ENCODE measurements at places on chromosomes 12 and 14. TPM values are rescaled to one million over a fixed set of nuclear protein-coding genes. Genes with fewer than 3 reads are reported as not detected.

DNA sequence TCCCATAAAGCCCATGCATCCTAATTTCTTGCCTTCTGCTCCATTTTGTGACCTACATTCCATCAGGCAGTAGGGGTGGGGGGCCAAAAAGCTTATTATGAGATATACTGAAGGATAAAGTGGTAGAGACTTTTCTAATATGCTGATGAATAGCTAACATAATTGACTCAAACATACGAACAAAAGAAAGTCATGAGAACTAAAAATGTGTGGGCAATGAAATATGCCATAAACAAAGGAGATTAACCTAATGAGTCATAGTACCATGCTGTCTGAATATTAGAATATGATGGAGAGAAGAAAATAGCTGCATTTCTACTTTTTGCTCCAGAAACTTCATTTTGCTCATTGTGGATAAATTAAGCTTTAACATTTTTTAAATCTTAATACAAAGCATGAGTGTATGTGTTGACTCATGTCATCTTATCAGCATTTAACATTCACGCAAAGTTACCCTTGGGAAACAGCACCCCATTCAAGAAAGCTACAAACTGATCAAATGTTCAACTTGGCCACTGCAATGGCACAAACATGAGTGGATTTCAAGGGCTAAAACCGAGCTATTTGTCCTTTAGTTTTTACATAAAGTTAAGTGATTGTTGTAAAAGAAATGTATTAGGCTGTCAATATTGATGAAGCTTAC lies 64.0 kb upstream of the DIO2 start:
- H3K4me1 ChIP-seq: no peaks in the 10 kb centered on the region
- H3K27ac ChIP-seq: no peak overlapping the region
- no peak for DNase-seq
- H3K4me3 ChIP-seq: no peak overlapping the region

- no peak for DNase-seq
- H3K36me3 ChIP-seq: no peaks in the 10 kb centered on the region
- H3K4me1 ChIP-seq: no peaks in the 10 kb centered on the region
- no peak overlapping the region for H3K27ac ChIP-seq
- no peaks in the 10 kb centered on the region for H3K27me3 ChIP-seq
Observed at GRCh38 chr14:51661504-51661903, 9.8 kb downstream of the FRMD6 start.

Gene CPNE6
- not detected for total RNA-seq

GRCh38 chr12:56676851-56677580 lies 11.1 kb downstream of the PTGES3 start:
- no peaks in the 10 kb centered on the region for H3K27me3 ChIP-seq
- H3K36me3 ChIP-seq: no peaks in the 10 kb centered on the region
- no peak overlapping the region for H3K4me3 ChIP-seq
- peaks cover 71% of the 10 kb centered on the region for H3K4me1 ChIP-seq

- H3K4me1 ChIP-seq: no peaks in the 10 kb centered on the region
- no peaks in the 10 kb centered on the region for H3K27me3 ChIP-seq
- H3K36me3 ChIP-seq: no peaks in the 10 kb centered on the region
- DNase-seq: peak; percentile 13
- no peak overlapping the region for H3K27ac ChIP-seq
Observed at GRCh38 chr12:108442067-108442466, 73.0 kb upstream of the FICD start.

- DNase-seq: no peak
- H3K36me3 ChIP-seq: no peaks in the 10 kb centered on the region
- H3K4me3 ChIP-seq: no peak overlapping the region
Observed at GRCh38 chr14:75906680-75907280, 75.0 kb downstream of the TGFB3 start.

Gene ERGIC2
- total RNA-seq: 83.6 TPM

DNA sequence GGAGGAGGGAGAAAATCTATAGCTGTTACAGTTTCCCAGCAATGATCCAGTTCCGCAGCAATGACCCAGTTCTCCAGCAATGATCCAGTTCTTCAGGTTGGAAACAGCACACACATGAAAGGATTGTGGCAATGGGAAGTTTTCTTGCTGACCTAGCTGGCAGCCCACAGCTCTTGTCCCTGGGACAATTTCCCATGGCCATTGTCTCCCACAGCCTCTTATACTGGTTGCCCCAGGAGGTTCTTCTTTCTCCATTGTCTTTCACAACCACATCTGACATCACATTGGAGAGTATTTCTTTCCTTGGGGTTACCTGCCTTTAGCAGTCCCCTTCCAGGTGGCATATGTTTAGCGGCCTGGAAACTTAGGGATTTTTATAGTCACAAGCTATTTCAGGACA lies 209.8 kb upstream of the PLEKHG7 start:
- H3K27ac ChIP-seq: no peak overlapping the region
- H3K27me3 ChIP-seq: no peaks in the 10 kb centered on the region

Gene ACSS3
- 42.7 TPM for total RNA-seq

DNA sequence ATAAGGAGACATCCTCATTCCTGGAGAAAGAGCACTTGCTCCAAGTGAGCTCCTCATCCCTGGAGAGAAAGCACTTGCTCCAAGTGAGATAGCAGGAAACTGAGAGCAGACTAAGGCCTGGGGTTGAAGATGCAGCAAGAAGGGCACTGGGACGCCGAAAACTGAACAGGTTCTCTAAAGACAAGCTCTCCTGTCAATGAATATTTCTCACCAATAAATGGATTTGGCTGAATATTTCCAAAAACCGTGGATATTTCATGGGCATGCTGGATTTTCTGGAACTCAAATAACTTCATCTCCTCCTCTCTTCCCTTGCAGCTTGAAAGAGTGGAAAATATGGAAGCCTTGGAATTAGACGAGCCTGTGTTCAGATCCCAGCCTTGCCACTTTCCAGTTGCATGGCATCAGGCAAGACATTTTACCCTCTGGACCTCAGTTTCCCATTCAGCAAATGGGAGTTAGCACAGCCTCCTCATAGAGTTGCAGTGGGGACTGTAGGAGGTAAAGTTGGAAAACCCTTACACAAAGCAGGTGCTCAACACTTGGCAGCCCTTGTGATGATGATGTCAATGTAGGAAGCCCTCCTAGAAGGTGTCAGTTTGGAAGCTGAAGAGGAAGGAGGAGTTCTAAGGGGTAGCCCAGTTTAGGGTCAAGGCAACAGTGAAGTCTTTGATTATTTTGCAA lies 4.4 kb upstream of the KRT76 start:
- DNase-seq: no peak
- no peaks in the 10 kb centered on the region for H3K36me3 ChIP-seq
- H3K27ac ChIP-seq: no peak overlapping the region
- H3K27me3 ChIP-seq: peaks cover 89% of the 10 kb centered on the region
- no peak overlapping the region for H3K4me3 ChIP-seq
- H3K4me1 ChIP-seq: no peaks in the 10 kb centered on the region

- H3K36me3 ChIP-seq: no peaks in the 10 kb centered on the region
- no peaks in the 10 kb centered on the region for H3K4me1 ChIP-seq
- H3K27me3 ChIP-seq: peaks cover 34% of the 10 kb centered on the region
- no peak for DNase-seq
- H3K4me3 ChIP-seq: no peak overlapping the region
- H3K27ac ChIP-seq: peak overlapping the region; percentile 60
Observed at GRCh38 chr14:91831337-91831736, 36.0 kb downstream of the TC2N start.

GRCh38 chr12:92486443-92487137 lies 216.2 kb upstream of the PLEKHG7 start:
- DNase-seq: no peak
- no peak overlapping the region for H3K27ac ChIP-seq
- no peaks in the 10 kb centered on the region for H3K36me3 ChIP-seq

Gene BCL2L14
- total RNA-seq: 1.7 TPM

DNA sequence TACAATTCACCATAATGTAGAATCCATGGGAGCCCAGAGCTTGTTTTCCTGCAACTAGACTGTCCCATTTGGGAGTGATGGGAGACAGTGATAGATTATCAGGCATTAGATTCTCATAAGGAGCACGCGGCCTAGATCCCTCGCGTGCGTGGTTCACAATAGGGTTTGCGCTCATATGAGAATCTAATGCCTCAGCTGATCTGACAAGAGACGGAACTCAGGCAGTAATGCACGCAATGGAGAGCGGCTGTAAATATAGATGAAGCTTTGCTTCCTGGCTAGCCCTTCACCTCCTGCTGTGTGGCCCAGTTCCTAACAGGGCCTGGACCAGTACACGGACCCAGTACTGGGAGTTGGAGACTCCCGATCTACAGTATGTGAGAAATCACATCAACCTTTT lies 126.7 kb downstream of the FBXL14 start:
- H3K4me1 ChIP-seq: no peaks in the 10 kb centered on the region
- no peak overlapping the region for H3K27ac ChIP-seq
- no peak overlapping the region for H3K4me3 ChIP-seq
- no peaks in the 10 kb centered on the region for H3K27me3 ChIP-seq

GRCh38 chr12:116094475-116094874 lies 183.0 kb downstream of the MED13L start:
- no peak overlapping the region for H3K27ac ChIP-seq
- no peak overlapping the region for H3K4me3 ChIP-seq
- no peaks in the 10 kb centered on the region for H3K27me3 ChIP-seq
- H3K36me3 ChIP-seq: peaks cover 7% of the 10 kb centered on the region
- no peak for DNase-seq

- no peak overlapping the region for H3K4me3 ChIP-seq
- H3K27ac ChIP-seq: no peak overlapping the region
- no peaks in the 10 kb centered on the region for H3K4me1 ChIP-seq
- no peaks in the 10 kb centered on the region for H3K27me3 ChIP-seq
- DNase-seq: no peak
Observed at GRCh38 chr12:76197283-76197682, 112.8 kb upstream of the NAP1L1 start.

Gene NTN4
- 81.5 TPM for total RNA-seq

Gene GALNT8
- total RNA-seq: 0.09 TPM

Gene KRT83
- not detected for total RNA-seq

DNA sequence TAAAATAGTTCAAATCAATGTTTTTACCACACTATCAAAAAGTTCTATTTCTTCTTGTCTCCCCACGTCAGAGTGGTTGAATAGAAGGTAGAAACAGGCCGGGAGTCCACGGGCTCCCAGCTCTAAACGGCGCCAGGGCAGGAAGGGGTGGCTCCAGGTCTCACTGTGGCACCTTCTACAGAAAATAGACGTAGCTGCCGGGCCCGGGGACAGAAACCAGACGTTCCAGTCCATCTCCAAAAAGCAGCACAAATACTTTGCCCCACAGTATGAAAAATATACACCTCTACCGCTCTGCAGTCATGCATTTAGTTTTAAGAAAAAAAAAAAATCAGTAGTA lies 30.9 kb downstream of the CCNK start:
- DNase-seq: peak; percentile 48
- no peaks in the 10 kb centered on the region for H3K27me3 ChIP-seq
- no peak overlapping the region for H3K27ac ChIP-seq

DNA sequence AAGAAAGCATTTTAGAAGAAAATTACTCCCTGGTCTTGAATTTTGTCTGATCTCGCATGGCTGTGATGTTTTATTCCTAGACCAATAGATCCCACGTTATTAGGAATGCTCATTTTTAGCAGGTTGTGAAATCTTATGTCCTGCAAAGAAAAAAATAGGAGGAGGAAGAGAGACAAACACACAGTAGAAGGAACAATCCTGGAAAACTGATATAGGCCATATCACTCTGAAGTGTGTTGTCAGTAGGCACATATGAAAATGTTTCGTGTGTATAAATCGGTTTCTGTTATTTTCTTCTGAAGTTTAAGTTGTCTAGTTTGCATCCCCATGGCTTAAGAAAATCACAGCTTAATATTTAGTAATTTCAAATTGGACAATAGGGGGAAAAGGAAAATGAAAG lies 12.4 kb downstream of the SLCO1B3 start:
- DNase-seq: no peak
- H3K27ac ChIP-seq: no peak overlapping the region

- H3K36me3 ChIP-seq: peaks cover 61% of the 10 kb centered on the region
- peaks cover 23% of the 10 kb centered on the region for H3K4me1 ChIP-seq
- no peak overlapping the region for H3K27ac ChIP-seq
- H3K27me3 ChIP-seq: no peaks in the 10 kb centered on the region
Observed at GRCh38 chr12:109088818-109089217, 4.5 kb downstream of the ALKBH2 start.

Gene LRRC10
- not detected for total RNA-seq

Gene DLGAP5
- total RNA-seq: 8.3 TPM

Data from left lung (tissue), 14 donors.